Inflammatory macrophage treated with lipopolysaccharide for 1 hour (primary cell): ENCODE measurements at places on chromosomes 11 and 22.
A peak's percentile ranks its signal among the peaks of the same experiment; 100 is the strongest.

GRCh38 chr11:6320411-6321155 is at the start of gene CAVIN3:
TSS of gene CAVIN3 (minus strand) at chr11:6320501. CDS start at chr11:6320476, 25 bp downstream.
- DNase-seq: peak; percentile 69

GRCh38 chr11:76683161-76684095 is 12.9 kb upstream of the LRRC32 start:
- peak; percentile 81 for DNase-seq

DNA sequence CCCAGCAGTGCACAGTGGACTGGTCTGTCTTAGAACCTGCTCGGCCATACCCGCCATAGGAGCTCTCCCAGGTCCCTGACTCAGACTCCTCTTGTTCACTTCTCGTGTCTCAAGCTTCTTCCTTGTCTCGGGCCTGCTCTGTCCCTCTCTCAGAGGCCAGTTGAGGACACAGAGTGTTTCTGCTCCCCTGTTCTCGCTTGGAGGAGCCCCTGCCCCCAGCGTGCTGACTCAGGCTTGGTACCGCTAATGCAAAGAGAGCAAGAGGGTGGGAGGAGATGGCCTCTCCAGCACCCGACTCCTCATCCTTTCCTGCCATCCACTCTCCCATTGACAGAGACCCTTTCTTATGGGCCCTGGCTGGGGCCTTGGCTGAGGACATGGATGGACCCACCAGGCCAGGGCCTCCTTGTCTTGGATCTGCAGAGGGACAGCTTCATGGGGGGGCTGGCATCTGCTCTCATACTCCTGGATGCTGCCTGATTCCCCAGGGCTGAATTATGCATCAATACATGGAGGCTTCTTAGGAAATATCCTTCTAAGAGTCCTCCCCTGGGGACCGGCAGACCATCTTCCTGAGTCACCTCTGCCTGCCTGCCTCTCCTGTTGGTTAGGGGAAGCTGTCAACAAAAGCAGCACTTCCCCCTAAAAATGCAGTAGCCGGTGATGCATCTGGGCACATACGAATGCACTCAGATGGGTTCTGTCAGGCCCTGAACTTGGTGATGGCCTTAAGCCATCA is 15.9 kb downstream of the TSPAN18 start:
- DNase-seq: no peak

DNA sequence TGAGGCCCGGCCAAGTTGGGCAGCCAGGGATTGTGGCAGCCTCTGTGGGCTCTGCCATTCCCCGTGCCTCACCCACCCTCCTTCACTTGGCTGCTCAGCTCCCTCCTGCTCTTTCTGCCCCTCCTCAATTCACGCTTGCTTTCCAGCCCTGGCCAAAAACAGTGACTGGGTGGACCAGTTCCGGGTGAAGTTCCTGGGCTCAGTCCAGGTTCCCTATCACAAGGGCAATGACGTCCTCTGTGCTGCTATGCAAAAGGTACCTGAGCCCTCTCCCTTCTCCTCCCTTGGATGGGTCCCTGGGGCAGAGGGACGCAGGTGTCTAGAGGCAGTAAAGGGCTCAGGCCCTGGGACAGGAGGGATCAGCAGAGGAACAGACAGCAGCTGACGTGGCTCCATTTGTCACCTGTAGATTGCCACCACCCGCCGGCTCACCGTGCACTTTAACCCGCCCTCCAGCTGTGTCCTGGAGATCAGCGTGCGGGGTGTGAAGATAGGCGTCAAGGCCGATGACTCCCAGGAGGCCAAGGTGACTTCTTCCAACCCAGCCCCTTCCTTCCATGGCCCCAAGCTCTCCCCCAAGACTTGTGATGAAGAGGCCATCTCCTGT is 2.7 kb downstream of the FREY1 start:
- DNase-seq: no peak

DNA sequence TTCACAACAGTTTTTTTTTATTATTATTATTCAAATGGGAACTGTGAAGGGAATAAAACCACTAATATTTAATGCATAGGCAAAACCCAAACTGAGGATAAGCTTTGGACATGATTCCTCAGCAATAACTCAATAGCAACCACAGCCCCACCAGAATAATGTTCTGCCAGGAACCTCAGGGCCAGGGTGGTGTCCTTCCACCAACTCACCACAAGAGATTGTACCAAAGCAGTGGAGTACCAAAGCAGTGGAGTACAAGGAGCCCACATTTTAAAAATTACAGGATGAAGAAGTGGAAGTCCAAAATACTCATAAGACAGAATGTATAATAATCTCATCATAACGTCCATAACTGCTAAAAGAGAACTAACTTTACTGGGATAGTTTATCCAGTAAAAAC is 32.5 kb upstream of the FZD4 start:
- DNase-seq: no peak

DNA sequence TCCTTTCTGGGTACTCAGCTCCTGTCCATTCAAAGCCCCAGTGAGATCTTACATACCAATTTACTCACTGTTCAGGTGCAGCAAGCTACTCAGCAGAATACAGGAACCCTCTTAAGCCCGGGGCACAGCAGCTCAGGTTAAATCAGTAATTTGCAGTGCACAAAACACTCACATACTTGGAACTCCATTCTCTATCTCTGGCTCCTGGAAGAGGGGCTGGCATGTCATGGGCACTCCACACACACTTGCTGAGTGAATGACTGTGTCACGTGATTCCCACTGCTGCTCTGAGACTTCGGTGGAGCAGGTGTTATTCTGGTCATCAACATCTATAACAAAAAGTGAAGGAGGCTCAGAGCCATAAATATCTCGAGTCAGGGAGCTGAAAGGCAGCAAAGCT is 157.3 kb upstream of the BDNF start:
- no peak for DNase-seq

- DNase-seq: no peak
These were observed 41.0 kb downstream of the TRAF6 start for GRCh38 chr11:36469063-36469462.
